ENCODE measurements at places on chromosomes 6 and 20. TPM values are rescaled to one million over a fixed set of nuclear protein-coding genes. Genes with fewer than 3 reads are reported as not detected.

ZKSCAN4 gene
- 6.1 TPM for total RNA-seq

- H3K27ac ChIP-seq = no peak overlapping the region
- no peak overlapping the region for H3K4me3 ChIP-seq
- peaks cover under 1% of the 10 kb centered on the region for H3K4me1 ChIP-seq
- no peaks in the 10 kb centered on the region for H3K27me3 ChIP-seq
- H3K36me3 ChIP-seq = no peaks in the 10 kb centered on the region
Measured at GRCh38 chr20:21090721-21091120, 15.4 kb downstream of the LINC00237 start.

GRCh38 chr6:33778444-33779121 lies 10.3 kb downstream of the LEMD2 start:
- peaks cover 42% of the 10 kb centered on the region for H3K36me3 ChIP-seq
- H3K27ac ChIP-seq = no peak overlapping the region
- no peak overlapping the region for H3K4me3 ChIP-seq
- no peaks in the 10 kb centered on the region for H3K4me1 ChIP-seq
- no peak for DNase-seq

ZNF76 gene
- 24.4 TPM for total RNA-seq

- no peaks in the 10 kb centered on the region for H3K27me3 ChIP-seq
- no peak overlapping the region for H3K4me3 ChIP-seq
- no peak overlapping the region for H3K27ac ChIP-seq
- peaks cover 15% of the 10 kb centered on the region for H3K4me1 ChIP-seq
- DNase-seq = peak; percentile 57
- no peaks in the 10 kb centered on the region for H3K36me3 ChIP-seq
Measured at GRCh38 chr6:15427331-15428070, 181.6 kb downstream of the JARID2 start.
